ENCODE measurements at places on chromosomes 12 and 14. TPM values are rescaled to one million over a fixed set of nuclear protein-coding genes. Genes with fewer than 3 reads are reported as not detected.

The HCAR3 gene
- 108 TPM for polyA plus RNA-seq

The PTPN6 gene
- 449 TPM for polyA plus RNA-seq

The IL22 gene
- not detected for polyA plus RNA-seq

The TMEM63C gene
- polyA plus RNA-seq: 4.4 TPM

The EIF2S1 gene
- polyA plus RNA-seq: 111 TPM

The GLS2 gene
- polyA plus RNA-seq: not detected

The GDF3 gene
- polyA plus RNA-seq: not detected

The SDR9C7 gene
- polyA plus RNA-seq: not detected

The LMNTD1 gene
- not detected for polyA plus RNA-seq

The APOF gene
- not detected for polyA plus RNA-seq

The P2RX7 gene
- 30.6 TPM for polyA plus RNA-seq

The FOS gene
- 12,734 TPM for polyA plus RNA-seq

The HRK gene
- not detected for polyA plus RNA-seq

The FLVCR2 gene
- 16.3 TPM for polyA plus RNA-seq

The AKAP3 gene
- not detected for polyA plus RNA-seq

The CFAP54 gene
- not detected for polyA plus RNA-seq

The SYNE2 gene
- polyA plus RNA-seq: 0.06 TPM

The NANOG gene
- polyA plus RNA-seq: not detected

The LRTM2 gene
- not detected for polyA plus RNA-seq

The BCL11B gene
- not detected for polyA plus RNA-seq

The VWF gene
- polyA plus RNA-seq: 0.17 TPM

The SPRYD3 gene
- polyA plus RNA-seq: 21.8 TPM

The CERS5 gene
- polyA plus RNA-seq: 38.7 TPM

The BEGAIN gene
- polyA plus RNA-seq: 0.25 TPM

The MYH6 gene
- polyA plus RNA-seq: not detected

The CD69 gene
- 5.8 TPM for polyA plus RNA-seq

The TBK1 gene
- 15.5 TPM for polyA plus RNA-seq

The EIF5 gene
- 191 TPM for polyA plus RNA-seq

The AMN gene
- polyA plus RNA-seq: 0.09 TPM

The CMA1 gene
- polyA plus RNA-seq: not detected

The LHX5 gene
- polyA plus RNA-seq: not detected

The USP44 gene
- polyA plus RNA-seq: not detected

The TTLL5 gene
- polyA plus RNA-seq: 5.5 TPM

The SPTB gene
- not detected for polyA plus RNA-seq

The MGP gene
- polyA plus RNA-seq: not detected

The RHOJ gene
- polyA plus RNA-seq: not detected

The TMTC1 gene
- 5.6 TPM for polyA plus RNA-seq

The RNASE7 gene
- polyA plus RNA-seq: not detected

The TMX1 gene
- 9.7 TPM for polyA plus RNA-seq

The KRT79 gene
- not detected for polyA plus RNA-seq

The MIPOL1 gene
- polyA plus RNA-seq: not detected

The TAS2R7 gene
- polyA plus RNA-seq: not detected

The OR6C2 gene
- not detected for polyA plus RNA-seq
